ENCODE measurements at places on chromosomes 12 and 14. TPM values are rescaled to one million over a fixed set of nuclear protein-coding genes. Genes with fewer than 3 reads are reported as not detected.

- no peak for DNase-seq
Measured at GRCh38 chr12:69515394-69515930, 45.3 kb downstream of the FRS2 start.

DNA sequence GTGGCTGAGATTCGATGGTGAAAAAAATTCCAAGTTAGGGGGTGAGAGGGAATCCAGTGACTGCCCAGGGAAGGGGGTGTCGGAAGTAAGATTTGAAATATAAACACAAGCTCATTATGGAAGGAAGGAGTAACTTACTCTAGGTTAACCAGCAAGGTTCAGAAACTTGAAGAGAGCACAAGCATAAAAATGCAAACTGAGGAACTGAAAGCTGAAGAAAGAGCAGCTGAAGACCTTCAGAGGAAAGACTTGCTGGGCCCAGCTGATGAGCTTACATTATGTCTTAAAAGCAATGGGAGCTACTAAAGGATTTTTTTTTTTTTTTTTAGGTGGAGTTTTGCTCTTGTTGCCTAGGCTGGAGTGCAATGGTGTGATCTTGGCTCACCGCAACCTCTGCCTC, 189.7 kb upstream of the GRIN2B start:
- no peak for DNase-seq

DNA sequence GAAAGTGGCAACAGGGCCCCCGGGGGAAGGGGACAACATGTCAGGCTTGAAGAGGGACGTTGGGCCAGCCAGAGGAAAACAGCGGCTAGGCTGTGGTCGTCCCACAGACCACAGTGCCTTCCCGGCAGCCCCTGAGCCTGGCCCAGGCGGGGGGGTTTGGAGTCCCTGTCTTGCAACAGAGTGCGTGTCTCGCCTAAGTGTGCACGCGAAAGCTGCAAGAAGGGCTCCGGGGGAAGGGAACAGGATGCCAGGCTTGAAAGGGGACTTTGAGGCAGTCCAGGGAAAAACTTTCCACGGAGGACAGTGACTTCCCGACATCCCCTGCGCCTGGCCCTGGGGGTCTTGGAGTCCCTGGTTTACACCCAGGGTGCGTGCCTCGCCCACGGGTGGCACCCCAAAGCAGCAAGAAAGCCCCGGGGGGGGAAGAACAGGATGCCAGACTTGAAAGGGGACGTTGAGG, 157.5 kb upstream of the ALG10B start:
- no peak for DNase-seq

Gene GLIPR1L2
- 0.26 TPM for total RNA-seq
